GM13977 (cell line): ENCODE measurements at places on chromosomes 7 and 10.

DNA sequence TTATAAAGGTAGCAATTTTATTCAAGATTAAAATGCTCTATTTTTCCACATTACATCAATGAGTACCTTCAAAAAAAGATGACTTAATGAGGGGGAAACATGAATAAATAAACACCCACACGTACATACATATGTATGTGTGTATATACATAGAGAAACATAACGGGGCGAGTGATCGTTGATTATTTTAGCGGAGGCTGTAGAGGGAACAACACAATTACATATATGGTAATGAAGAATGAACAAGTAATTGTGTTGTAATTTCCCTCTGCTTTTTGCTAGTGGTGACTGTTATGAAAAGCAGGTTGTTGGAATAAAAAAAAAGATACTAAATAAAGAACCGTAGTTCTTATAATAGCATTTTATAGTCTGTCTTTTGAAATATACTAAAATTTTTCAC lies 63.2 kb downstream of the CACNB2 start:
- DNase-seq = no peak

- DNase-seq = no peak
Measured at GRCh38 chr7:26608402-26608801, 256.0 kb downstream of the SKAP2 start.

DNA sequence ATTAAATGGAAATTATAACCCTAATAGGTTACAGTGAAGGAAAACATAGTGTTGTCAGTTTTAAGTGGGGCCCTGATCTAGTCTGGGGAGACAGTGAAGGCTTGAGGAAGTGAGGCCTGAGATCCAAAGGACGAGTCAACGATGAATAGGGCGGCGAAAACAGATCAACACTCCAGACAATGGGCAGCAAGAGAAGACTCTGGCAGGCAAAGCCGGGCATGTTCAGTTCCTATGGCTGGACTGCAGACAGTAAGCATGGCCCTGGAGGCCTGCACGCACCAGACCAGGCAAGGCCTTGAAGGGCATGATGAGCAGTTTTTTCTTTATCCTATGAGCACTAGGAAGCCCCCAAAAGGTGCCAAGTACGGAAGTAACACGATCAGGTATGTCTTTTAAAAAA lies 127.8 kb downstream of the RNF216 start:
- no peak for DNase-seq

- no peak for DNase-seq
Measured at GRCh38 chr7:107181172-107181571, 12.4 kb downstream of the HBP1 start.

GRCh38 chr7:24902276-24902675 lies 77.7 kb downstream of the OSBPL3 start:
- DNase-seq = no peak
